NCI-H2107 (cell line): ENCODE measurements at places on chromosomes 7 and 10.

GRCh38 chr7:34322841-34323240 is 335.2 kb upstream of the NPSR1 start:
- DNase-seq: no peak

DNA sequence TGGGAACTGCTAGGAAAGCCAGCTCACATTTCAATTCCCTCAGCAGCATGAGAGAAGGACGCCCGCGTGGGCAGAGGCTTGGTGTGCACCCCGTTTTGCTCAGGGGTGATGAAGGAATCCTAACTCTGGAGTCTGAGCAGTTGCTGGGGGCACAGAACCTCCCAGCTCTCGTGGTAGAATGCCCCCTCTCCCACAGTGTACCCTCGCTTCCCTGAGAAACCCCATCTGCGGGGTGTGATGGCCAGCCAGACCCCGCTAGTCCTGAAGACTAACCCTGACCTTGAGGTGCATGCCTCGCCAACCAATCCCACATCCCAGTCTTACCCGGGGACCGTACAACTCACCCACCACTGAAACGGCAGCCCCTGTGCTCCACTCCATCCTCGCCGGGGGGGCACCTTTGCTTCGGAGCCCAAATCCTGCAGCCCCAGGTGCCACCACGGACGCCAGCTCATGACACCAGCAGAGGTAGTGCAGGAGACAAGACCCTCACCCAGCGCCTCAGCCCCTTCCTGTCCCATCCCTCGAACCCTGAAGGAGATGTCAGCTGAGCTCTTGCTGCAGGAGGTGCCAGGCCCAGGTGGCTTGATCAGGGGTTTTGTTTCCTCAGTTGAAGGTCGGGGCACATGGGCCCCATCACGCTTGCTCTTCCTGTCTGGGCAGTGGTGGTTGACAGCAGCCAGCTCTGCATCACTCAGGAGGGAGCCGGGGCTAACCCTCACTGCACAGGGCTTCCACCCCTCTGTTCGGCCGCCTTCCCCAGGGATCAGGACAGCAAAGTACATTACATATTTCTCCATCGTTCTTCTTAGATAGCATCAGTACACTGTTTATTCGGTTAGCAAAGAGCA is 236.5 kb downstream of the MGMT start:
- no peak for DNase-seq

- no peak for DNase-seq
Observed at GRCh38 chr7:128131731-128132130, 100.5 kb upstream of the LRRC4 start.

GRCh38 chr7:41030673-41031072 is 672.2 kb downstream of the INHBA start:
- DNase-seq: no peak

DNA sequence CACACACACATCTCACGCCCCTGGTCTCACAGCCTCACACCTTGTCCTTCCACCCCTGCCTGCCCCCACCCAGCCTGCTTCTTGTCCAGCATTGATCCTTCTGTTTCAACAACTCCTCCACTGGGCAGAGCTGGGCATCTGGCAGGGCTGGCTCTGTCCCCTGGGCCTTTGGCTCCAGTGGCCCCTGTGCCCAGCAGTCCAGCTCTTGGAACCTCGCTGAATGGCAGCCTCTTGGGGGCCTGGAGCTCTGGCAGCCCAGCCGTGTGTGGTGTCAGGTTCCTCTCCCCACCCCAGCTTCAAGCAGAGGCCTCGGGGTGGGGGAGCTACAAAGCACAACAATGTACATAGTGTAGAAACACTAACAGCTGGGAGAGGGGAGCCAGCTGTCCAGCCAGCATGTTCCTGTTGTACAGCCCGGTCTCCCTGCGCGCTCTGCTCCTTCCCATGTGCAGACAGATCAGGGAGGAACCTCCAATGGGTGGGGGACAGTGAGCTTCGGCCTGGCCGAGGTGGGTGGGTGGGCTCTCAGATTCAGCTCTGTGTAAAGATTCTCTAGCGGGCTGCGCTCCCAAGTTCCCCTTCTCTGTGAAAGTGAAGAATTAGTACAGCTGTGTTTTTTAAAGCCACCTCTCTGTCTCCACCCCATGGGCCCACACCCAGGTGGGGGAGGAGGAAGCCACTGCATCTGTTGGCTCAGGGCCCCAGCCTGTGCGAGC is 19.4 kb downstream of the ZMIZ2 start:
- no peak for DNase-seq

- DNase-seq: no peak
Observed at GRCh38 chr7:25250386-25250785, 22.1 kb upstream of the NPVF start.

GRCh38 chr7:18536486-18536885 is 40.9 kb downstream of the HDAC9 start:
- no peak for DNase-seq

DNA sequence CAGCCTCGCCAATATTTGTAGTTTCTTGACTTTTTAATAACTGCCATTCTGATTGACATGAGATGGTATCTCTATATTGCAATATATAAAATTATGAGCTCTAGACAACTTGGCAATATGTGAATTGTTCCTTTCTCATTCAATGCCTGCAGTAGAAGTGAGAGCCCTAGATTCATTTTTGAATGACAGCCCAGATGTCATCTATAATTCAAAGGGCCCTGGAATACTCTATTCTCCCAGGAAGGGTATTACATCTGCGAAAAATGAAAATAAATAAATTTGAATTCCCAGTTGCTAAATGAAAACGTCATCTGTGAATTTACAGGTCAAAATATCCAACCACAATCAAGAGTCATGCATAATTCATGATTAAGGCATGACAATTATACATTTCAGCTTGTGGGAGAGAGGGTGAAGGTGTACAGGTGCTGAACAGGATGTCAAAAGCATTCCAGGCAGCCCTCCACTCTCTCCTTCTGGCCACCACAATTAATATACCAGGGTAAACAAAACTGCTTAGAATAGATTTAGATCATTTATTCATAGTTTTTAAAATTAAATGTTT is 1147.3 kb downstream of the XPNPEP1 start:
- no peak for DNase-seq

DNA sequence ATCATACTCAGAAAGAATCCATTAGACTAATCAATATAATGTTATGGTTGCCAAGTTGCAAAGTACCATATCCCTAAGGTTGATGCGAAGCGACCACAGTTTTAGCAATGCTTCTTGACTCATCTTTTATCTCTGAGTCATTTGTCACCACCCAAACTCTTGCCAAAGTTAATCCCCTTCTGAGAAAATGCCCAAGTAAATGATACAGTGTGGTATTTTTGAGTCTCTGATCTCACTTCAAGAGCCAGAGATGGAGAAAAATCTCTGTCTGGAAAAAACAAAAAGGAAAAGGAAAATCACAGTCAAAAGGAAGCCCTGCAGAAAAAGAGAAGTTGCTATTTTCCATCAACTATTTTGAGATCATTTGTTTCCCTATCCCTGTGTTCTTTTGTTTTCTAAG is 26.7 kb upstream of the OTUD1 start:
- no peak for DNase-seq

GRCh38 chr7:107294182-107294581 is 125.4 kb downstream of the HBP1 start:
- no peak for DNase-seq

- DNase-seq: no peak
Observed at GRCh38 chr10:127649642-127650041, 87.3 kb upstream of the FOXI2 start.

DNA sequence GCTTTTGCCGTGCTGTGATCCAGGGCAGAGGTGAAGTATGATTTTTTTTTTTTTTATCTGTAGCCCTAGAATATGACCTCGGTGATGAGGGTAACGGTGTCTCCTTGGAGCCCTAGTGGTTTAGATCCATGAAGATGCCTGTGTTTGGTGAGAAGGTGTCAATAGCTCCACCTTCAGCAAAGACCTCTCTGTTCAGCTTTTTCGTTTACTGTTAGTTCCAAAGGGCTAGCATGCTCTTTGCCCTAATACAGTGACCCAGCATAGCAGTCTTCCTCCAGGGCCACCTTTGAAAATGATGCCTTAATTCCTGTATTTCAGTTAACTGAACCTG is 746 bp upstream of the MRPS16 start:
- DNase-seq: no peak

DNA sequence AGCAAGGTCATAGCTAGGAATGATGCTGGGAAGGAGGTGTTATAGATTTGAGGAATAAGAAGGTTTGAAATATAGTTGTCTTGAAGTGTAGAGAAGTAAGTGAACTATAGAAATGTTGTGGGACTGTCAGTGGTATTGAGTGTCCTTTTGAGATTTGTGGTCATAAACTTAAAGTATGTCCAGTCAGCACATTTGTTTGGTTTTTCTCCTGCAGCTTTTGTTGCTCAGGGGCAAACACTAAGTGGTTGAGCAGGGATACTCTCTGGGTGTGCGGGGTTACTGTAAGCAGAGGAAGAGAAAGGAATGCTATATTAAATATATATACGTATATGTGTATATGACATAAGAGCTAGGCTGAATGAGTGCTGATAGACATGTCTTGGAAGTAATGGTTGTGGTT is 67.1 kb downstream of the HECTD2 start:
- DNase-seq: no peak

DNA sequence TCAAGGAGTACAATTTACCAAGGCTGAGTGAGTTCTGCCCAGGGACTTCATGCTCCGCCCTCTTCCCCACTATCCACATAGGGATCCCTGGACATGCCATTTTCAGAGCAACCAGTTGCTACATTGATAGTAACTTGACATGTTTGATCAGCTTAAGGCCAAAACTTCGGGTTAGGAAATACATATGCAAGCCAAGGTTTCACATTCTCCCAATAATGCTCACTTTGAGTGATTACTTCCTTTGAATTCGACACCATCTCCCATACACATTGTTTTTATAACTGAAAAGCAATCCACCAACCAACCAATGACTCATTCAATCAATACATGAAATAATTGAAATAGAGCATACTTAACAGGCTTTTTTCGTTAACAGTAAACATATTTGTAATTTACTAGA is 137.9 kb downstream of the GLI3 start:
- no peak for DNase-seq

GRCh38 chr10:1172256-1172984 is 116.2 kb downstream of the WDR37 start:
- DNase-seq: no peak

DNA sequence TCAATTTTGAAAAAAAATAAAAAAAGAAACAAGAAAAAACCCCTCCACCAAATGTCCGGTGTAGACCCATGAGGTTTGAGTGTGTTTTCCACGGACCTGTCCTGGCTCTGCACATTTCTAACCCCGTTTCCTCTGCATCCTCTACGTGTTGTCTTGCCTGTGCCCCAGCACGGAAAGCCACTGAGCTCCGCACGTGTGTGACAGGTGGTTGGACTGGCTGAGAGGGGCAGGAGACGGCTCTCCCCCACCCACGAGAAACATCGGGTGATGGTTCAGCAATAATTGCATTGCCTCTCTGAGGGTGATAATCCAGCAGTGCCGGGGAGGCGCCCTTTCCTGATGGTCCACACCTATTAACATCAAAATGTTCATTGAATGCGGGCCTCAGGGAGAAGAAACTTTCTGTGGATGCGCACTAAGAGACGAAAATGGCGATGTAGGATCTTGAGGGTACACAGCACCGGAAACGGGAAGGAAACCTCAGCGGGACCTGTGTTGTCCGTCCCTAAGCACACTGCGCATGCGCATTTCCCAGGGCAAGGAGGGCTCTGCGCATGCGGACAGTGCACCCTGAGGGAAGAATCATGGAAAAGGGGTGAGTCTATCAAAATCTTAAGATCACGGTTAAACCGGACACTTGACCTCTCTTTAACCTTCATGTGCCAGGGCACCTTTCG is 470.1 kb upstream of the ADARB2 start:
- DNase-seq: no peak

- no peak for DNase-seq
Observed at GRCh38 chr10:101357958-101358357, 4.0 kb downstream of the BTRC start.

DNA sequence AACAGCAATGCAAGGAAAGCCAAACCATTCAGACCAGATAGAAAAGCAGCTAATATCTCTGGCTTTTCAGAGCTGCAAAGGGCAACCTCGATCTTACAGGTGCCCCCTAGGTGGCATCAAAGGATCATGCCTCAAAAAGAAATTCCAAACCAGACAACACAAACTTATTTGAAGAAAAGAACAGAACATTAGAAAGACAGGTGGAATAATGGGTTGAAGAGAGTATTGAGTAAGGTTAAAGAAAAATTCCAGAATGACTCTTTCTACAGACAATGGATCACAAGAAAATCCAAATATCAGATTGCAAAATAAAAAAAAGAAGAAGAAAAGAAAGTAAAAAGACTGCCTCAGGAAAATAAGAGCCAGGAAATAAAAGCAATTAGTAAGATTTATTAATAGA is 213.7 kb downstream of the ELMO1 start:
- no peak for DNase-seq
